ENCODE measurements at places on chromosomes 1 and 21.

DNA sequence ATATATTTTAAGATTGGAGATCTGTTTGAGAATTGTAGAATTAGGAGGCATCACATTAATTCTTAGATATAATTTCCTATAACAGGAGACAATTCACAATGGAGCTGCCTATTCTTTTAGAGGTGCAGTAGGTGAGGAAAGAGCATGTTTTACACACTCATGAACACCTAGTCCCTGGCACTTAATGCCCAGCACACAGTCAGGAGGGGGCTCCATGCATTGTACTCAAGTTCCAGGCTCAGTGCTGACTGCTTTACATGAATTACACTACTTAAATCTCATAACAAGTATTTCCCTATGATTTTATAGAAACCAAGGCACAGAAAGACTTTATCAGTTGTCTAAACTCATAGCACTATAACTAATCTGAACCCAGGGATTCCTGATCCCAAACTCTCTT lies 360 bp upstream of the GBP3 start:
- DNase-seq: no peak

DNA sequence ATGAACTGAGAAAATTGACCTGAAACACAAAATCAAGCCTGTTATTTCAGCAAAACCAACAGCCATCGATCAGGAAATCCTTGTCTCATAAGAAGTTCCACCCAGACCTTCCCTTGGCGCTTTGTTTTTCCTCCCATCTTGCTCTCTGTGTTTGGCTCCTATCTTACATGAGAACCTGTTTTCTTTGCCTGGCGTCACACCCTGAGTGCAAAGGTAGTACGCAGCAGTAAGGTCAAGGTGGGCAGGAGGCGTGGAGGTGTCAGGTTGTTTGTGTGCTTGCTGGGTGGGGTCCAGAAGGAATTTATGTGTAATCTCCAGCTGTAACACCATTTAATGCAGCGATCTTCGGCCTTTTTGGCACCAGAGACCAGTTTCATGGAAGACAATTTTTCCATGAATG lies 50.5 kb downstream of the C1orf21 start:
- no peak for DNase-seq

DNA sequence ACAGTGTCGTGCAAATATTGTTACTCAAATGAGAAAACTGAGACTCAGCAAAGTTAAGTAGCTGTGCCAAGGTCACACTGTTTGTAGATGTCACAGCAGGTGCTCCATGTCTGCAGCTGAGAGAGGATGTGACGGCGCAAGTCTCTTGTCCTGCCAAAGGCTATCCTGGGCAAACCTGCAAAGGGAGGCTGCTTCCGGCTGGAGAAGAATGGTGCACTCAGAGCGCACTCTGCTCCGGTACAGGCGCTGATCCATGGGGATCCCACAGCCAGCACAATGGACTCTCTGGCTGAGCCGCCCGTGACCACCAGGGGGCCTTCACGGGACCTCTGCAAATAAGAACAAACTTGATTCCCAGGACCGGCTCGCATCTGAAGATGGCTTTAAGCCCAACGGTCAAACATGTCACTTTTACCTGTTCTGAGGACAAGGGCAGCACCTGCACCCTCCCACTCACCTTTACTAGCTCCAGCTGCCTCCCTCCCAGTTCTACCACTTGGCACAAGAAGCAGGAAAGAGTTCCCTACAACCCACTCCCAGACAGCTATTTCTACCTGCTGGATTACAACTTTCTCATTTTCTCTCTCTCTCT lies 21.9 kb downstream of the RD3 start:
- peak; percentile 57 for DNase-seq

DNA sequence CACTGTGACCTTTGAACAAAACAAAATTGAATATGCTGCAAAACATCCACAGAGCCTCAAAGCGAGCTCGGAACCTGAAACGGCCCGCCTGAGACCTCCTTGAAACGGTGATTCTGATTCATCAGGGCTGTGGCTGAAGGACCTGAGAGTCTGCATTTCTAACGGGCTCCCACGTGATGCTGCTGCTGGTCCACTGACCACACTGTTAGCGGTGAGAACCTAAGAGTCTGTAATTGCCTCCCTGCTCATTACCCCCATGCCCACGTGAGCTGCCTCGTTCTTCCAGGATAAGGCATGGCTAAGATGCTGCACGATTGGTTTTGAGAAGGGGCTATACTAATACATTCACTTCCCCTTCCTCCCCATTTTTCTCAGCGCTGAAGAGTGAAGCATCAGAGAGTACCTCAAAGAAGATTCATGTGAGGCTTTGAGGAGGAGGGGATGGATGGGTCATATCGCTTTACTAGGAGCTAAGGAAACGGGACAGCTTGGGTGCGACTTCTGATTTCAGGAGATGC lies 9.7 kb downstream of the TLR5 start:
- DNase-seq: no peak

DNA sequence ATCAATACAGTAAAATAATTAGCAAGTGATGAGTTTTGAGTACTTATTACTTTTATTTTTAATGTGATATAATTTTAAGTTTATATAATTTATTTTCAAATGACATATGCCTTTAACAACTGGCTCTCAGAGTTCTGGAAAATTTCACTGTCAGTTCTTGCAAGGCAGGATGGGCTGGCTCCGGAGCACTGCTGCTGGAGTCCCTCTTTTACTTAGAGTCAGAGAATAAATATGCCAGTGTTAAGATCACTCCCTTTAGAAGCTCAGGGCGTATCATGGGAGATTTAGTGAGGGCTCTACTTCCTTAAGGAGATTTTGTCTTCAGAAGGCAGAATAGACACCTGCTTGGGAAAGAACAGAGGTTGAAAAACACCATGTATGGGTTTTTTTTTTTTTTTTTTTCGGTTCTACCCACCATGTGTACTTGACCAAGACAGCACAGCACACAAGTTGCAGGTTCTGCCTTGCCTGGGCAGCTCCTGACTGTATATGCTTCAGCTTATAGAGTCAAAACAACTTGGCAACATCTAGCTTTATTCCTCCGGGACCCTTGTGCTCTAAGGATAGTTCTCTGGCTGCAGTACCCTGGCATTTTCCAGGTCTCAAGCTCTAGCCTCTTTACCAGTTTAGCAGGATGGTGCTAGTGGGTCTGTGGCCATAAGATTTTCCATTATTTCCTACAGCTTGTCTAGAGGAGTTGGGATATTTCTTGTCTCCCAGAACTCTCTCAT lies 29.7 kb upstream of the FMOD start:
- DNase-seq: no peak

GRCh38 chr1:43587594-43587993 lies 56.9 kb downstream of the PTPRF start:
- no peak for DNase-seq

- no peak for DNase-seq
Measured at GRCh38 chr1:81406292-81406999, 394.3 kb upstream of the ADGRL2 start.

GRCh38 chr1:98055457-98055856 lies 134.6 kb upstream of the DPYD start:
- DNase-seq: no peak

DNA sequence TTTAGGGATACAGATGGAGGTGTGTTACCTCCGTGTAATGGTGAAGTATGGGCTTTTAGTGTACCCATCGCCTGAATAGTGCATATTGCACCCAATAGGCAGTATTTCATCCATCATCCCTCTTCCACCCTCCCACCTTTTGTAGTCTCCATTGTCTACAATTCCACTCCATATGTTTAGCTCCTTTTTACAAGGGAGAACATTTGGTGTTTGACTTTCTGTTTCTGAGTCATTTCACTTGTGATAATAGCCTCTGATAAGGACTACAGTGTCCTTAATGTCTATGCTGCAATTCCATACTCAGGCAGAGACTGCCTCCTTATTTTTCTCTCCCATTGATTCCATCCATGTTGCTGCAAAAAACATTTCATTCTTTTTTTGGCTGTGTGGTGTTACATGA lies 48.7 kb downstream of the OVGP1 start:
- no peak for DNase-seq

DNA sequence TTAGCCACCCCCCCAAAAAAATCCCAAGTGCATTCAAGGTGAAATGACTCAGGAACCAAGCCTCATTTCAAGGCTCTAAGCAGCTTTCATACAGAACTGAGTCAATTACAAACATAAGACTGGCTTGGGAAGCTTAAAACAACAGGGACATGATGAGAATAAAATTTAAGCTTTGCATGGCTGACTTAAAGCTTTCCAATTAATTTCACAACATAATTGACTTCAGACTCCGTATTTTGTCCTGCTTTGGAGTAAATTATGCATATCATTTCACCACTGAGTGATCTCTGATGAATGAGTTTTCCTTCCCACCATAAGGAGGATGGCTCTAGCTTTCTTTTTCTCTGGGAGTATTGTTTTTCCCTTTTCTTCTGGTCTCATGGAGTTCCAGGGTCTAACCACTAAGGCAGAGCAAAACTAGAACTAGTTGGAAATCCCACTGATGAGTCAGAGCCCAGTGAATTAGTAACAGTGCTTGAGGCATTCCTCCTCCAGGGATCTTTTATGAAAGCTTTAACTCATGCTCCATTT lies 72.8 kb downstream of the XCL2 start:
- no peak for DNase-seq
